ENCODE measurements at places on chromosomes 11 and 22. TPM values are rescaled to one million over a fixed set of nuclear protein-coding genes. Genes with fewer than 3 reads are reported as not detected.

The SLC22A8 gene
- not detected for total RNA-seq

DNA sequence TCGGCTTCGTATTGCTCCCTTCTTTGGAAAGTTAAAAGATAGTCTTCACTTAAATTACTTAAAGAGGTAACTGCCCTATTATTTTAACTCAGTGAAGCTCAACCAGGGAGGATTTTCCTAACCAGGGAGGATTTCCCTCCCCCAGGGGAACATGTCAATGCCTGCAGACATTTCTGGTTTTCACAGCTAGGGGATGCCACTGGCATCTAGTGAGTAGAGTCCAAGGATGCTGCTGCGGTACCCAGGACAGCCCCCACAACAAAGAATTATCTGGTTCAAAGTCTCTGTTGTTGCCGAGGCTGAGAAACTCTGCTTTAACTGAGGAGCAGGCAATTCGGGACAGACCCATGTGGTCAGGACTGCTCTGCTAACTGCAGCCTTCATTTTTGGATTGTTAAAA lies 82.2 kb downstream of the DEPDC5 start:
- DNase-seq, result no peak

GRCh38 chr11:96185220-96185768 lies 157.7 kb downstream of the MAML2 start:
- DNase-seq, result no peak

The PIWIL4 gene
- 0.62 TPM for total RNA-seq

DNA sequence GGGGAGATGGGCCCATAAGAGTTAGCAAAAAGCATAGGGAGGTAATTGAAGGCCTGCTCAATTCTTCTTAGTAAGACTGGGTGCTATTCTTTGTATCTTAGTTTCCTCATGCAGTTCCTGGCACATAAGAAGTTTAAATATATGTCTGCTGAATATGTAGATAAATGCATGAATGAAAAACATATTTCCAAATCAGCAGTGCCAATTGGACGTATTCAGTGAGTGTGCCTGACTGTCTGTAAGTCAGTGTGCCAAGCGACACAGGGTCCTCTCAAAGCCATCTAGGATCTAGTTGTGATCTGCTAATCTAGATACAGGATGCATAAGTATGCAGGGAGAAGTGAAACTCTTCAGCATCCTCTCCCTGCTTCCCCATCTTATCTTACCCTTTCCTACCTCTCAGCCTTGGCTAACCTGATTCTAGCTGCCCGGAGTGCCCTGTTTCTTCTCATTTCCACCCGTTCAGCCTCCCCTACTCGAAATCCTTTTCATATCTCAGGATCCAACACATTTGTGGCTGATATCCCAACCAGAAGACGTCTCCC lies 91.1 kb upstream of the SORL1-AS1 start:
- DNase-seq, result no peak

DNA sequence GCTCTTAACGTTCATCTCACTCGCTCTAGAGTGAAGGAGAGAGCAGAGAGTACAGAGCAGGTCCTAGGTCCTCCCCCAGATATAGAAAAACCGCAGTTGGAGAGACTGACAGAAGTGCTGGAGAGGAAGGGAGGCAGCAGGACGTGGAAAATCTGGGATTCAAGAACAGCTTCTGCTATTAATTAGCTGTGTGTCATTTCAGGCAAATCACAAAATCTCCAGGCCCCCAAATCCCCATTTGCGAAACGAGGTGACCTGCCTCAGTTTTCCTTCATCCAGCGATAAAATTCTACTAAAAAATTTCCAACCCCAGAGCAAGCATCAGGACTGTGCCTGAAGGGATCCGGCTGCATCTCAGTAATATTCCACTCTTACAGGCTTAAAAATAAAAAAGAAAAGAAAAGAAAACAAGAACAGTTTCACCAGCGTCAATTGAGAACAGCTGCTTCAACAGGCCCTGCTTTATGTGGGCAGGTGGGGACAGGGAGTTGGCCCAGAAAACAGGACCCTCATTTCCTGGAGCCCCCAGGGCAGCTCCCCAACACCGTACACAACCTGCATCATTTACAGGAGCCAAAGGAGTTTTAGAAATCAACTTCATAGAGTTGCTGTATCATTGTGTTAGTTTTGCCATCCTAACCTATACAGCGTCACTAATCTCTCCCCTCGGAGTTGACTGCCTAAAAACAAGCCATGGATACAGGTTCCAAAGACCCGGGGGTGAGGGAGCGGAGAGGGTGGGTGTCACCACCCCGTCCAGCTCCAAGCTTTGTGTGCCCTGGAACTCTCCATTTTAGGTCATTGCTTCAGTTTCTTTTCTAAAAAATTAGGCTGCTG lies 2.3 kb upstream of the MALAT1 start:
- no peak for DNase-seq

The DNAJB7 gene
- total RNA-seq, result not detected

The OR5A1 gene
- total RNA-seq, result not detected

GRCh38 chr11:62075438-62075837 lies 48.4 kb upstream of the INCENP start:
- DNase-seq, result no peak

The DDTL gene
- 5.8 TPM for total RNA-seq

- DNase-seq, result peak; percentile 8
These were observed 38.8 kb downstream of the OSBPL5 start for GRCh38 chr11:3126207-3126865.

DNA sequence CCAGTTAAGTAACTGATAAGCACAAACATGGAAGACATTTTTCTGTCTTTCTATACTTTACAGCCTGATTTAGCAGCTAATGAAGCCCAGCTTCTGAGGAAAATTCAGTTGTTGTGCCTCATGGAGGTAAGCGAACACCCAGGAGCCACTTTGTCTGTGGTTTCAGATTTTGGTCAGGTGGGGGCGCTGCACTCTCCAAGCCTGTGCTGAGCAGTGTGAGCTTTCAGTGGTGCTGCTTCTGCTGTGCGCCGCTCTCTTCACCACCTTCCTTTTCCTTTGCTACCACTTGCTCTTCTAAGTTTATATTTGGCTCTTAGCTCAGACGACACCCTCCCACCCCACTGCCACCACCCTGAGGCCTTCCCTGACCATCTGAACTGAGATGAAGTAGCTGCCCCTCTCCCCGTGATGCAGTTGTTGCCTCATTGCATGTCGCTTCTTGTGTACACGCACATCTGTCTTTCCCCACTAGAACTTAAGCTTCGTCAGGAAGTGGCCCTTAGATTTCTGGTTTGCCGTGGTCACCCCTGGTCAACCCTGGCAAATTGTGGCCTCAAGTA lies 14.0 kb downstream of the PSMD13 start:
- DNase-seq, result peak; percentile 89

The TTC36 gene
- total RNA-seq, result 0.71 TPM

GRCh38 chr11:95222817-95223216 lies 8.2 kb downstream of the SESN3 start:
- no peak for DNase-seq

DNA sequence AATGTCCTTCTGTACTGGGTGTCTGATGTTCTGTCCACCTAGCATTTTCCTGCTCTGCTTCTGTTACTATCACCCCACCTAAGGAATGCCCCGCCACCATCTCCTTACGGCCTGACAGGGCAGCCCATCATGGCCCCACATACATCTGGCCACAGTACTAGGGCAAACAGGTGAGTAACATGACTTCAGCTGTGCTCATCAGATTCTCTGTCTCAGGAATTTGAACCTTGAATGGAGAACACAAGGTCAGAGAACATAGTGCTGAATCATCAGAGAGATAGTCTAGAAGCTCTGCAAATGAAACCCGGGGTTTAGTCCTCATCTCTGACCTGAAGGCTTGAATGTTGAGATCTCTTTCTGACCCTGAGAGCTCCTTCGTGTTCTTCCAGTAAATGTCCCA lies 32.4 kb downstream of the ZC3H12C start:
- DNase-seq, result no peak

The GALR3 gene
- total RNA-seq, result 0.69 TPM

The PRR5L gene
- 4.0 TPM for total RNA-seq

DNA sequence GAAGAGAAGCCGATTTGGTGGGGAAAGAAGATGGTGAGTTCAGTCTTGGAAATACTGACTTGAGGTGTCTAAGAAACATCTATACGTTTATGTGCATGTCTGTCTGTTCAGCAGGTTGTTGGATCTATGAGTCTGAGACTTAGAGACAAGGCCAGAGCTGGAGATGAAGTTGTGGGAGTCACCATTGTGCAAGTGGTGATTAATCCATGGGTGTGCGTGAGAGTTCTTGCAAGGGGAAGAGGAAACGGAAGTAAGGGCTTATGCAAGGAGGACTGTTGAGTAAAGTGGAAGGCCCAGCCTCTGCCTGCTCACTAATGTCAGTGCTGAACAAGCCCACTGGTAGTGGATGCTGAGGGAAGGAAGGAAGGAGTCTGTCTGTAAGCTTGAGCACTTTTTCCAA lies 9.7 kb downstream of the TMEM45B start:
- no peak for DNase-seq

- DNase-seq, result no peak
These were observed 32.8 kb downstream of the ARHGAP20 start for GRCh38 chr11:110679323-110679975.

DNA sequence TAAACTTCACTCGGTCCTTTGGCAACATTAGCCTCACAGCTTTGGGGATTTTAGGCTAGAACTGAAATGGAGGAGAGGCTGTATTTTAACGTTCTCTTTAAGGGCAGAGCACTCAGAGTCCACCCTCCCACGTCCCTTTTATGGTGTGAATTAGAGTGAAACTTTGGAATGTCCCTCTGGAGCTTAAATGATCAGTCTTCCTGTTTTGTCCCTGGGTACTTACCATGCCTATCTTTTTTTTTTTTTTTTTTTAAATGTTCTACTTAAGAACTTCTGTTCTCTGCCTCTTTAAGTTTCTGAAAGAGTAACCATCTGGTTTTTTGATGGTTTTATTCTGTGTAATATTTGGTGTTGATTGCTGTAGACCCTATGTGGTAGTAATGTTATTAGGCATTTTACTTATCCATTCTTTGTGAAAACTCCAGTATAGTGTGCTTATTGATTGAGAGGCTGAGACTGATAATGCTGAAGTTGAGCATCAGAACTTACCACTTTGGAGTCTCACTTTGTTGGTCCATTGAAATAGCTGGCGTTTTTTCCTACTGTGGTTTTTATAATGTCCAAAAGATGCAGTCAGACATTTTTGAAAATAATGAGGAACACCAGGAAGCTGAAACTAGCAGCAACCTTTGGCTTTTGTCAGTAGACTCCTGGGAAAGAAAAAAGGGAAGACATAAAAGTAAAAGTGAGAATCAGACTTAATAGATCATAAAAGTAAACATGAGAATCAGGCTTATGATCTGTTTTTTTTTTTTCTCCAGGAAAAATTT lies 11.6 kb downstream of the UVRAG start:
- DNase-seq, result no peak

GRCh38 chr11:33399421-33399820 lies 142.2 kb downstream of the HIPK3 start:
- DNase-seq, result no peak

DNA sequence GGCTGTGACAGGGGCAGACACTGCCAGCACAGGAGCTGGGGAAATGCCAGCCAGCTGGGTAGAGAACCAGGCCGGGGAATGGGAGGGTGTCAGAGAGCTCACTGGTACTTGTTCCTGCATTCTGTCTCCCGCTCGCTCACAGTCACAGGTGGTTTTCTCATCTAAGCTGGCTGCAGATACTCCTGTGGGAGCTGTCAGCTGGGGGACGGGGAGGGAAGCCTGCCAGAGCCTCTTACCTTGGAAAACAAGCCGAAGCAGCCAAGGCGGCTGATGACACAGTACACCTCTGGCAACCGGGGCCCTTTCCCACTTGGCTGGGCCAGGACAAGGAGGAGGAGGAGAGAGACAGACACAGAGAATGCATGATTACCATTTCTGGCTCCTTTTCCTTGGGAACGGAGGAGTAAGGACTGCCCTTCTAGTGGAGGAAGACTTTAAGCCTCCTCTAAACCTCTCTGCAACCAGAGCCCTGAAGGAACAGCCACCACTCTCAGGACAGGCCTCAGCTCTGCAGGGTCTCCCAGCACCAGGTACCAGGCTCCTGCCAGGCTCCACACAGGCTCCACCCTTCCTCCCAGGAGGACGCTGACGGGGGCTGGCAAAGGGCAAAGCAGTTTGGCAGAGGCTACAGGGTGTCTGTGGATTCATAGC lies 25.1 kb downstream of the RPL27A start:
- no peak for DNase-seq

DNA sequence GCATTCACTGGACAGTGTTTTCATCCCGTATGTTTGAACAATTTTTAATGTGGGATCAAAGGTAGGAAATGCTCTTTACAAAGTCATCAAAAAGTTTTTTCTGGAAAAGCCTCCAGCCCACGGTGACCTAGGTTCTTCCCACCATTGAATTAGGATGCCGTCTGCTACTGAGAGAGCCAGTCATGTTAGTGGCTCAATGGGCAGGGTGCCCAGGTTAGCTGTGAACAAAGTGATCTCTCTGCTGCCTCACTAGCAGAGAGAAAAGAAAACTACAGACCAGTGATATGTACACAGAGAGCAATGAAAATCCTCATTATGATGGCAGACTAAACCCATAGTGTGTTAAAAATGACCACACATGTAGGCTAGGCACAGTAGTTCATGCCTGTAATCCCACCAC lies 32.4 kb downstream of the KCNQ1 start:
- DNase-seq, result no peak

GRCh38 chr11:94593030-94593429 lies 25.9 kb downstream of the PIWIL4 start:
- no peak for DNase-seq

DNA sequence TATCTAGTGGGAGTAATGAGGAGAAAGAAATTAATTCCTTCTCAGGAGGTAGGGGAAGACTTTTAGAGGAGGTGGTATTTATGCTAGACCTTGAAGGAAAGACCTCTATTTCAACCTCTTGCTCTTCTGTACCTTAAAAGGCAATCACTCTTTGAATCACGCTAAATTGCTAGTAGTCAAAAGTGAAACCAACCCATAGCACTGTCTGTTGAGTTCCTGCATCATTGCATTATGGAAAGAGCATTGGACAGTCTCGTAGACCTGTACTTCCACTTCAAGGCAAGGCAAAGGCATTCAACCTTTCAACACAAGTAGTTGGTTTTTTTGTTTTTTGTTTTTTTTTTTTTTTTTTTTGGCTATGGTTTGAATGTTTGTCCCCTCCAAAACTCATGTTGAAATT lies 770.4 kb downstream of the ETS1 start:
- DNase-seq, result no peak

- DNase-seq, result no peak
These were observed 2085.4 kb upstream of the RAG2 start for GRCh38 chr11:38683484-38683883.

The CARD10 gene
- total RNA-seq, result 17.5 TPM

- DNase-seq, result no peak
These were observed 18.6 kb upstream of the DGCR8 start for GRCh38 chr22:20061481-20061861.

The PHOX2A gene
- total RNA-seq, result 1.6 TPM

- no peak for DNase-seq
These were observed 8.2 kb downstream of the TRPM5 start for GRCh38 chr11:2436013-2436520.

DNA sequence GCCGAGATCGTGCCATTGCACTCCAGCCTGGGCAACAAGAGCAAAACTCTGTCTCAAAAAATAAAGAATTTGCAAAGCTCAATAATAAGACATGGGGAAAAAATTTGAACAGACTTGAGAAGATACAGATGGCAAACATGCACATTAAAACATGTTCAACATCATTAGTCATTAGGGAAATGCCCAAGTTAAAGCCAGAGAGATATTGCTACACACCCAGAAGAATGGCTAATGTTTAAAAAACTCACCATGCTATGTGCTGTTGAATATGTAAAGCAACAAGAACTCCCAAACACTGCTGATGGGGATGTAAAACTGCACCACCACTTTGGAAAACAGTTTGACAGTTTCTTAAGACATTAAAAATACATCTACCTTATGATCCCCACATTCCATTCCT lies 12.6 kb downstream of the LRRC75B start:
- no peak for DNase-seq

The OR2D2 gene
- total RNA-seq, result 0.26 TPM

GRCh38 chr22:39374801-39375200 lies 24.8 kb upstream of the TAB1 start:
- DNase-seq, result no peak
